ENCODE measurements at places on chromosomes 4 and X. TPM values are rescaled to one million over a fixed set of nuclear protein-coding genes. Genes with fewer than 3 reads are reported as not detected.

- peak; percentile 65 for DNase-seq
These were observed 77.6 kb downstream of the CWH43 start for GRCh38 chr4:49063670-49064069.

- DNase-seq: no peak
These were observed 237.2 kb upstream of the PUDP start for GRCh38 chrX:7385131-7385530.

- DNase-seq: no peak
These were observed 11.6 kb downstream of the SORBS2 start for GRCh38 chr4:185800266-185800945.

DNA sequence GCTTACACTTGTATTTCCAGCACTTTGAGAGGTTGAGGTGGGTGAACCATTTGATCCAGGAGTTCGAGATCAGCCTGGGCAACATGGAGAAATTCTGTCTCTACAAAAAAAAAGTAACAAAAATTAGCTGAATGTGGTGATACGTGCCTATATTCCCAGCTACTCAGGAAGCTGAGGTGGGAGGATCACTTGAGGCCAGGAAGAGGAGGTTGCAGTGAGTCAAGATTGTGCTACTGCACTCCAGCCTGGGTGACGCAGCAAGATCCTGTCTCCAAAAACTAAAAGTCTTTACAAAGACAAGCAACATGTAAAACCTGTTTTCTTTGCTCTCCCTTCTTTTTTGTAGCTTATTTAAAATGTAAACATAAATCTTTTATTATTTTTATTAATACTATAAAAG, 1156.1 kb downstream of the FAT4 start:
- DNase-seq: no peak

HS6ST2 gene
- total RNA-seq: 23.9 TPM

- peak; percentile 69 for DNase-seq
These were observed 37.3 kb downstream of the APBB2 start for GRCh38 chr4:41177016-41177415.

GRCh38 chrX:52415304-52415703, 46.5 kb downstream of the XAGE2 start:
- DNase-seq: no peak

USP51 gene
- 0.17 TPM for total RNA-seq

- no peak for DNase-seq
These were observed 57.6 kb downstream of the TNIP2 start for GRCh38 chr4:2698504-2698903.

MAGEA4 gene
- not detected for total RNA-seq

DNA sequence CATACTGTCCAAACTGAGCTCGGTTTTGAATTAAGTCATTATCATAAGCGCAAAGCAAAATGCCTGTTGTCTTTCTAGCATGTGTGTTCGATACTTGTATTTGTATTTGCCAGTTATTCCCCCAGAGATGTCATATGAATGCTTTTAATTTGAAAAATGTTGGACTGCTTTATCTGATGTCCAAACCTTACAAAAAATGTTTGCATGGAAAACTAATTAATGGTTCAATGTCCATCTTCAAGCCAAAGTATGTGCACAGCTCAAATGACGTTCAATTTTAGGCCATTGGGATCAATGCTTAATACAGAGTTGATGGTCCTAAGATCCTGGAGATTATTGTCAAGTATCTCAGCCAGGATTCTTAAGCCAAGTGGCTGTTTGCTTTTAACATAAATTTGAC, 17.2 kb upstream of the HPGDS start:
- DNase-seq: no peak

DNA sequence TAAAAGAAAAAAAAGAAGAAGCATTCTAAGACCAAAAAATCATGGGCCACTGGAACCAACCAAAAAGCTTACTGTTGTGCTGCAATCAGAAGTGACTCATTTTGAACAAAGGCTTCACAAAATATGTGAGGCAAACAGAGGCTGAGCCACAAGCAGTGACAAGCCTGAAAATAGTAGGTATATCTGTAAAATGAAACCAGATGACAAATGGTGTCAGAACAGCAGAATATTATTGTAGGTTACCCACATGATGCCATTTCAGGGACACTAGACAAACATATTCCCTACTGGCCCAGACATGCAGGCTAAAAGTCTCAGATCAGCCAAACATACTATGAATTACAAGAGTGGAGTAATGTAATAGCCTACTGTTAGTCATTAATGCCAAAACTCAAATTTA, 1301.8 kb upstream of the DIAPH2 start:
- DNase-seq: peak; percentile 68

DNA sequence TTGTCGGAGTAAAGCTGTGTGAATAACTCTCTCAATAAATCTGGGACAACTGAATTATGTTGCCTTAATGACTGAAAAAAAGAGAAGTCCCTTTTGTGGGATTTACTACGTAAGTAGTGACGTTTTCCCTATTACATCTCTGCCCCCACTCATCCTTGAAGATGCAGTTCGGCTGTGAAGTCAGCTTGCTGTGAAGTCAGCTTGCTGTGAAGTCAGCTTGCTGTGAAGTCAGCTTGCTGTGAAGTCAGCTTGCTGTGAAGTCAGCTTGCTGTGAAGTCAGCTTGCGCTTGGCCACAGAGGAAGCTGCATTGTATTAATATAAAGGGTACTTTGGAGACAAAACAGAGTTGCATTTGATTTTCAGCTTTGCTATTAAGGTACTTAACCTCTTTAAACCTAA, 8.0 kb upstream of the VAMP7 start:
- no peak for DNase-seq

HTN1 gene
- not detected for total RNA-seq

- DNase-seq: peak; percentile 83
These were observed 205.3 kb downstream of the SLC39A8 start for GRCh38 chr4:102139932-102140331.

SASH3 gene
- total RNA-seq: not detected

- DNase-seq: peak; percentile 79
These were observed 28.8 kb upstream of the CFAP47 start for GRCh38 chrX:35890699-35891098.

DNA sequence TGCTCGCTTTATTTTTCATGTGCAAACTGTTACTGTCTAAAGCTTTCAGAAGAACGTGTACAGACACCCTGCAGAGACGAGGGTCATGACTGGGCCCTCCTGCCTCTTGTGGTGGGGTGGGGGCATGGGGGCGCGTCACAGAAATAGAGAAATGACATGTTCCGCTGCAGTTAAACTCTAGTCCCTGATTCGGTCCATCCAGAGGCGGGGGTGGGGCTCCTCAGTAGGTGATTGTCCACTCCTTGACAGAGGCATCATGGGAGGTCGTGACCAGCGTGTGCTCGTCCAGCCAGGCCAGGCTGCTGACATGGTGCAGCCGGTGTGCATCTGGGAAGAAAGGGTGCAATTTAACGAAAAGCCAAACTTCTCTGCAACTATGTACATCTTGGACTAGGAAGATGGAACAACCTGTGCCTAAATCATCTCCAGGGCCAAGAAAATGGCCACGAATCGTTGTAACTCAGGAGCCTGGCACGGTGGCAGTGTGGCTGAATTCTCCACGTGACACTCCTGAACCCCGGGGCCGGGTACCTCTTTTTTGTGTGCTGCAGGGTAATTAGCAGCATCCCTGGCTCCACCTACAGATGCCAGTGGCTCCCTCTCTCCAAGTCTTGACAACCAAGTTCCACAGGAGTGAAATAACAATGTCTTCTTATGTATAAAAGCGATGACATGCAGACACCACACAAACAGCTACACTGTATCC, 41.3 kb downstream of the WDR1 start:
- no peak for DNase-seq

GRCh38 chrX:46957297-46957696, 45.1 kb downstream of the JADE3 start:
- peak; percentile 4 for DNase-seq

ARHGEF6 gene
- total RNA-seq: 0.35 TPM

DNA sequence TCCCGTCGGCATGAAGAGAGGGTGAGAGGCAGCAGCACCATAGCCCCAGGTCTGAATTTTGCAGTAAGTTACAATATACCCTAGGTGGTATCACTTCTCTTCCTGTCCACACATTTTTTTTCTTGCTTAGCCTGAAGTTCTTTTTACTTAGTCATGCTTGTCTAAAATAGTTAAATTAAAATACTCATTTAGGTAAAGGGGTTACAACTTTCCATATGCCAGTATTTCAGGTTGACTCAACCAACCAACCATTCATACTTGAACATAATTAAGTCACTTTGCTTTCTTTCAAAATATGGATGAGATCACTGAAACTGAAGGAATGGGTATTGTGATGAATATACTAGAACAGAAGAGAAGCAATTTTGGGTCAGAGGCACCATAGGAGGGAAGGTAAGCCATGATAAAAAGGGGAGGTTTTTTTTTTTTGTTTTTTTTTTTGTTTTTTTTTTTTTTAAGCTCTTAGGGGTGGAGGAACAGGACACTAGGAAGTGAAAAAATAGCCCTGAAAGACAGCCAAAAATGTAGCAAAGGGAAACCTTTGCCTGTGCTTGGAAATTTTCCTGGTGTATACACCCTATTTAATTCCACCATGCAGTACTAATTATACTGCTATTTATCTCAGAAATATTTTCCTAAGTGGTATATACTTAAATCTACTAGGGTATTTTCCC, 41.8 kb downstream of the RPS6KA3 start:
- no peak for DNase-seq

PDCL2 gene
- not detected for total RNA-seq

GPC3 gene
- total RNA-seq: 0.37 TPM

- peak; percentile 57 for DNase-seq
These were observed 280.5 kb downstream of the FBXW7 start for GRCh38 chr4:152255437-152255836.

EMCN gene
- total RNA-seq: not detected

GAGE13 gene
- not detected for total RNA-seq

SMAD1 gene
- 23.7 TPM for total RNA-seq

GPRASP3 gene
- 2.5 TPM for total RNA-seq

GPR78 gene
- total RNA-seq: not detected

- DNase-seq: no peak
These were observed 90.0 kb upstream of the EXOC1L start for GRCh38 chr4:55729351-55730279.

DNA sequence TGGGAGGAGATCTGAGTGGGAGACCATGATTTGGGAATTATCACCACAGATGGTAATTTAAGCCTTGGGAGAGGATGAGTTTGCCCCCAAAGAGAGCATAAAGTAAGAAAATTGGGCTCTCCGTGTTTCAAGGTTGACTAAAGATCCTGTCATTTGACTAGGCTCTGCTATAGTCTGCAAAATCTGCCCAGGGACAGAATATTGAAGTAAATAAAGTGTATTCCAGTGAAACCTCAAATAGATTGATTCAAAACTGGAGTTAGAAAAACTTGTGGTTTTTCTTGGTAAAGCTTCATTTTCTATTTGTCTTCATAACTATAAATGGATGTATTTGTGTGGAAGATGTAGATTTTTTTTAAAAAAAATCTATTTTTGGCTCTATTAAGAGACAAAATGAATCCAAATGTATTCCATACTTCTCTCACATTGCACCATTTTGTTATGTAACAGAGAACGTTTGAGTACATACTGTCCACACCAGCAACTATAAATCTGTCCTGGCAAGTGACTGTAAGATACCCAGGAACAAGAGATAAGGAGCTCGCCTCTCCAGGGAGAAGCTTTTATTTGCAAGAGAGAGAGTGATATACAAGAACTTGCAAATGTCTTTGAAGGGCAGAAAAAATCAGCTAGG, 170.2 kb downstream of the CBR4 start:
- DNase-seq: no peak

DNA sequence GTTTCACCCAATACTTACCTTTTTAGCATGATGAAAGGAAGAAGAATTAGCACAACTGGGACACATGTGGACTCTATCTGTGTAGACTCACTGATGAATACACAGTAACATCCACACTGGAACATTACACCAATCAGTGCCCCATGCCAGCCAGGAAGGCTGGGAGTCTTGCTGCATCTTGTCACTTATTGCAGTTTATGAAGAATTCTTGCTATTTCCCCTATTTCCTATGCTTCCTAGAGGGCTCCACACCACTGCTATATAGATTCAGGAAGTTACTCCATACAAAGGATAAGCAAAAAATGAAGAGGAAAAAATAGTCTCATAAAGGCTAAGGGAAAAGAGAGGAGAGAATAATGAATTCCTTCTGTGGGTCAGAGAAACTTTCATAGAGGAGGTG, 201.0 kb downstream of the CAMK2D start:
- no peak for DNase-seq

CT45A2 gene
- not detected for total RNA-seq

LONRF3 gene
- total RNA-seq: 1.0 TPM

DNA sequence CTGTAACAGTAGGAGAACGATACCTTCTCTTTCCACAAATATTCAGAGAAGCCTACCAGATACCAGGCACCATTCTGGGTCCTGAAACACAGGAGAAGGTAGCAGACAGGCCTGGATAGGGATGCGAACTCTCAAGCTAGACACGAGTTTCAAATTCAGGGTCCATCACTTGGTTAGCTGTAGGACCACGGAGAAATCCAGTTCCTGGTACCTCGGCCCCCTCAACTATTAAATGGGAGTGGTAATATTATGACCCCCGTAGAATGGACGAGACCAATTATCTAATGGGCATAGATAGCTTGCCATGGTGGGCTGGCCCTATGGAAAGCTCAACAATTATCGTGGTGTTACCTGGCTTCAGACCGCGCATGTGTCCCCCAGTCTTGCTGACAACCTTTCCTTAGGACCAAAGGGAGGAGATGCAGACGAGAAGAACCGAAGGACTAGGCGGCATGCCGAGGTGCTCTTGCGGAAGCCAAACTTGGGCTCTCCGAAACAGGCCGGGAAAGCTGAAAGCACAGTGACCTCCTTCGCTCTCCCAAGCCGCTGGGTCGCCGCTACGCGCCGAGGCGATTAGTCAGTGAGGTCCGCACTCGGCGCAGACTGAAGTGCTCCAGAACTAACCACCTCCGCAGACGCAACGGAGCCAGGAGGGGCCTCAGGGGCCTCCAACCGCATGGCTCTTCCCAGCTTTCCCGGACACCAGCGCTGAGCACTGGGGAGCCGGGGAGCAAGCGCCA, 19.6 kb downstream of the NKX3-2 start:
- DNase-seq: no peak

STATH gene
- not detected for total RNA-seq

GRCh38 chrX:27598312-27598711, 8.2 kb downstream of the DCAF8L2 start:
- DNase-seq: no peak

GRCh38 chrX:82141942-82142341, 940.0 kb downstream of the SH3BGRL start:
- DNase-seq: no peak

MAGEB3 gene
- not detected for total RNA-seq

DNA sequence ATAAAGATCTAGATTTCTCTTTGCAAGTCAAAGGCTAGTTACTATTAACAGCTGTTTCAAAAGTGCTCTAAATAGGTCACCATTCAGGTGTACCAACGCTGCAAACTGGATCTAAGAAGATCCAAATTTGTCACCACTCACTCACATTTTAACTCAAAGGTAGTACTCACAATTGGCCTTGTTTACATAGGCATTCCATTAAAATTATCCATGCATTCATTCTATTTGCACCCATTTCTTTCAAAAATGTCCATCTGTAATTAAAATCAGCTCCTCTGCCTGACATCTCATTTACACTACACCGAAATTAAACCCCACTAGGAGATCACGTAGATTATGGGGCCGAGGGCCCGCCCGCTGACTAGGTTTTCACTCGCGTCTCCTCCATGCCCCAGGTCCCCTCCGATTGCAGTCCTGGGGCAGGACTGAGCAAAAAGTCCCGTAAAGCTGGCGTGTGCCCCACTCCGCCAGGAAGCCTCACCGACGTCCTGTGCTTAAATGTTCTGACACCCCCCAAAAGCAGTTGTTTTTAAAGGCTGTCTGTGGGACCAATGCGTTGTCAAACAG, 1.3 kb upstream of the ING2 start:
- DNase-seq: peak; percentile 9

- no peak for DNase-seq
These were observed 664.5 kb downstream of the RAPGEF2 start for GRCh38 chr4:159767406-159767805.

C4orf51 gene
- total RNA-seq: not detected

GRCh38 chr4:37742149-37742548, 56.0 kb upstream of the RELL1 start:
- DNase-seq: peak; percentile 28

Measured in MCF 10A (cell line).